ENCODE measurements at places on chromosomes 5 and 9.

- H3K4me1 ChIP-seq: peaks cover 15% of the 10 kb centered on the region
- no peak overlapping the region for H3K27ac ChIP-seq
- no peak overlapping the region for H3K4me3 ChIP-seq
- no peaks in the 10 kb centered on the region for H3K27me3 ChIP-seq
Measured at GRCh38 chr5:137075163-137075970, 423.8 kb downstream of the SPOCK1 start.

DNA sequence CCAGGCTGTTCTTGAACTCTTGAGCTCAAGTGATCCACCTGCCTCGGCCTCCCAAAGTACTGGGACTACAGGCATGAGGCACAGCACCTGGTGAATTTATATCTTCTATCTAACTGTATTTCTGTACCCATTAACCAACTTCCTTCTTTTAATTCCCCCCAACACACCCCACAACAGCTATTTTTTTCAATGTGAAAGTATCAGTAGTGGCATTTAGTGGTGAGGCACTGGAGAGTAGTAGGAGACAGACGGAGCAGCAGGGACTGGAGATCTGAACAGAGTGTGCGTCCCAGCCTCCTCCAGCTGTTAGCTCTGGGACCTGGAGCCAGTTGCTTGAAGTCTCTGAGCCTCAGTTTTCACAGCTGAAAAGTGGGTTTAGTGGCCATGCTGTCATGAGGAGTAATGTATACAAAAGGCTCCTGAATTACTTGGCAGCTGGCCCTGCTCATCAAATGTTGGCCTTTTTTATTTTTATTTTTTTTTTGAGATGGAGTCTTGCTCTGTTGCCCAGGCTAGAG lies 11.0 kb upstream of the EEIG1 start:
- no peak overlapping the region for H3K4me3 ChIP-seq
- H3K4me1 ChIP-seq: peaks cover 35% of the 10 kb centered on the region
- DNase-seq: no peak
- no peaks in the 10 kb centered on the region for H3K27me3 ChIP-seq
- H3K36me3 ChIP-seq: no peaks in the 10 kb centered on the region
- H3K27ac ChIP-seq: peak overlapping the region; percentile 32

DNA sequence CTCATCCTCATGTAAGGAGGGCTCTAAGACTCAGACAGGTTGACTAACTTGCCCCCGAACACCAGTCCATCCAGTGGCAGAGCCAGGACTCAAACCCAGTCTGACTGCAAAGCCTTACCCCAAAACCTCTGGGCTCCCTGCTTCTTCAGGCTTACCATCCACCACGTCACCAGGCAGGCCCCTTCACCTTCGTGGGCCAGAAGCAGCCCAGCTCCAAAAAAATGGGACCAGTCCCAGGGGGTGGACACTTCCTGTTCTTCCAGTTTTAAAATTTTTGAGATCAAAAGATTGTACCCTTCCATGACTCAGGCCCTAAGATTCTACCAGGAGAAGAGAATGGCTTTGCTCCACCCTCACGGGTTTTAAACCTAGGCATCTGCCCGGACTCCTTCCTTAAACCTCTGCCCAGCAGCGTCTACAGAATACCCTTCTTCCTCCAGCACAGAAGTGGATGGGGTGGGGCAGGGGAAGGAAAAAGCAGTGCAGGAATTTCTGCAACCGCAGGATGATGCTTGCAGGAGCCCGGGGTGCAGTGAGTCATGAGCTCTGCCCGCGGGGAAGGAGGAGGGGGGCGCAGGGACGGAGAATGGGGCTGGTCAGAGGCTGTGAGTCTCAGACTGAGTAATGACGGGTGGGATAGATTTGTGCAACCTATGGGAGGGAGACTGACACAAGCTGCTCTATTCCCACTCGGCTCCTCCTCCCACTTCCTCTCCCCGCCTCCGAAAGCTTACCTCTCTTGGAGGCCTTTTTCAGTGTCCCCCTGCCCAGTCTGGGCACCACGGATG lies 50.4 kb upstream of the STXBP1 start:
- no peaks in the 10 kb centered on the region for H3K36me3 ChIP-seq
- no peak for DNase-seq
- H3K27me3 ChIP-seq: peaks cover 7% of the 10 kb centered on the region
- H3K4me1 ChIP-seq: peaks cover 6% of the 10 kb centered on the region
- no peak overlapping the region for H3K27ac ChIP-seq
- no peak overlapping the region for H3K4me3 ChIP-seq

- H3K36me3 ChIP-seq: no peaks in the 10 kb centered on the region
- peak; percentile 51 for DNase-seq
- peaks cover 15% of the 10 kb centered on the region for H3K4me1 ChIP-seq
- H3K27ac ChIP-seq: peak within 1 kb of the TSS; percentile 78
Measured at GRCh38 chr5:52787600-52788504, at the start of the genes ITGA1 and PELO. ITGA1 (plus strand) TSS chr5:52787916; CDS start chr5:52788354, 438 bp downstream. PELO (plus strand) TSS chr5:52787916; CDS start chr5:52800395, 12,479 bp downstream.

GRCh38 chr9:89674667-89675057 lies 69.8 kb downstream of the GADD45G start:
- no peak for DNase-seq
- H3K4me3 ChIP-seq: no peak overlapping the region
- no peaks in the 10 kb centered on the region for H3K27me3 ChIP-seq
- H3K4me1 ChIP-seq: no peaks in the 10 kb centered on the region
- no peaks in the 10 kb centered on the region for H3K36me3 ChIP-seq

Measured in activated B cell treated with CpG ODN at 0.5 μM for 24 hours (primary cell).